ENCODE measurements at places on chromosomes 6 and 20.
A peak's percentile ranks its signal among the peaks of the same experiment; 100 is the strongest.

DNA sequence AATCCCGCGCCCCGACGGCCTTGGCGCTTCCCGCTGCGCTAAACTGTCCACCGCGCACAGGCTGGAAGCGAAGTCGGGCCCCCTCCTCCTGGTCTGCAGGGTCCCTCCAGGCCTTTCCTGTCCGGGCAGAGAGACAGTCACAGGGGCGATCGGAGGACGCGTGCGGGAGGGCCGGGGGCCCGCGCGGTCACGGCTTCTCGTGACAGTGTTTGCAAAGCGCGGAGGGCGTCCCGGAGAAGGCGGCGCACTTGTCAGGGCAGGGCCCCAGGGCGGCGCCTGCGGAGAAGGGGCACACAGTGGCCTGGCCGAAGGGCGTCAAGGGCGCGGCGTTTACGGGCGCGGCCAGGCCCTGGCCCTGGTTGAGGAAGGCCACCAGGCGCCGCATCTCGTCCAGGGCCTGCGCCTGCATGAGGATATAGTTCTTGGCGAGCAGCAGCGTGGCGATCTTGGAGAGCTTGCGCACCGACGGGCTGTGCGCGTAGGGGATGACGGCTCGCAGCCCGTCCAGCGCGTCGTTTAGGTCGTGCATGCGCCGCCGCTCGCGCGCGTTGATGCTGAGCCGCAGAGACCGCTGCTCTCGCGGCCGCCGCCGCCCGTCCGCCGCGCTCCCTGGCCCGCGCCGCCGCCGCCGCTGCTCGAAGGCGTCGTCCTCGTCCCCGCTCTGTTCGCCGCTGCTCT is 763 bp downstream of the BHLHE23 start:
- peak; percentile 56 for DNase-seq

DNA sequence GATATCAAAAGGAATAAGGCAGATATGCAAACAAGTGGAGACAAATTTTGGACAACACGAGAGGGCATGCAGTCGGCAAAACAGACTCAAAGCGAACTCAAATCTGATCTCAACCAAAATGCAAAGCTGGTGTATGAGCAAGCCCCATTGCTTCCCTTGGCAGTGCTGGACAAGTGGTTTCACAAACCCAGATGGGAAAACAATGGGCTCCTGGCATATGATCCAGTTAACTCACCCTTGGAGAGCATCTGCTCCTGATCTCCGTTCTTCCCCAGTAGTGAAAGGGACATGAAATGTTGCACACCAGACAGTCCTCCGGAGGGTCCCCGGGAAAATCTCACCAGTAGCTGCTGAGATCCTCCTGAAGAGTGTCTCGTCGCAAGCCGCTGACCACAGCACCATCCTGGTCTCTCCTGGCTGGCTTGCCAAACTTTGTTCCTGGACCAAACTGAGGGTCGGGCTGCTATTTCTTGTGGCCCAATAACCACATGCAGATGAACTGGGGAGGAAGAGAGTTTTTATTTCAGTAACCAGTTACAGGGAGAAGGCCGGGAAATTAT is 84.3 kb upstream of the THBS2 start:
- no peak for DNase-seq

- no peak for DNase-seq
Measured at GRCh38 chr6:159466926-159467325, 226.1 kb downstream of the SOD2 start.

GRCh38 chr6:160412993-160413392 is 64.8 kb downstream of the SLC22A3 start:
- no peak for DNase-seq

DNA sequence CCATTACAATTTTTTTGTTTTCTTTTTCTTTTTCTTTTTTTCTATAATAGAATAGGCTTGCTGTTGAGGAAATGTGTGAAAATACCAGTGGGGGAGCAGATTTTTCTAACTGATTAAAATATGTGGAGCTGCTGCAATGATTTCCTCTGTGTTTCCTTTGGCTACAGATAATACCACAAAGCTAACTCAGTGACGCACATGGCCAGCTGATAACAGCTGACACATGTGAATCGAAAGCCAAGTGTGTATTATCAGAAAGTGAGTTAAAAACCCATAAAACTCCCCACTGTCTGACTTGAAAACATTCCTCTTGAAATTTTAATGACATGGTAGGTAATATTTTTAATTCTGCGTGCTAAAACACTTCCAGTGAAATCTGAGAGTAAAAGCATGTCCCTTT is 70.8 kb upstream of the AHI1 start:
- DNase-seq: no peak

DNA sequence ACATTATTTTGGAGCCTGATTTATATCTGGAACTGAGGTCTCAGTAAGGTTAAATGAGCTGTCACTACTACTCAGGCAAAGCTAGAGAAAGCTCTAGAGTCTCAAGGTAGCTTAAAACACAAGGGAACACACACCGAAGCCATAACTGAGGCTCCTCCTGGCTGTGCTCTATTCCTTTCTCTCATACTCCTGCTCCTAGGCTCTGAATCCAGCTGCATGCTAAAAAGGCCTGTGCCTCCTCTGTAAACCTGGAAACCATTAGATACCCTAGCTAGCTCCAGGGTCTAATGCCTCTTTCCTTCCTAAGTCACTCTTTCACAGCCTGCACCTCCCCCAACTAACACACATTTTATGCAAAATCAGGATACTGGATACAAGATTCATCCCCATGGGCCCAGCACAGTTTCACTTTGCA is 17.1 kb downstream of the RIPOR2 start:
- no peak for DNase-seq

- DNase-seq: no peak
Measured at GRCh38 chr6:45923831-45924391, 91.7 kb downstream of the CLIC5 start.

DNA sequence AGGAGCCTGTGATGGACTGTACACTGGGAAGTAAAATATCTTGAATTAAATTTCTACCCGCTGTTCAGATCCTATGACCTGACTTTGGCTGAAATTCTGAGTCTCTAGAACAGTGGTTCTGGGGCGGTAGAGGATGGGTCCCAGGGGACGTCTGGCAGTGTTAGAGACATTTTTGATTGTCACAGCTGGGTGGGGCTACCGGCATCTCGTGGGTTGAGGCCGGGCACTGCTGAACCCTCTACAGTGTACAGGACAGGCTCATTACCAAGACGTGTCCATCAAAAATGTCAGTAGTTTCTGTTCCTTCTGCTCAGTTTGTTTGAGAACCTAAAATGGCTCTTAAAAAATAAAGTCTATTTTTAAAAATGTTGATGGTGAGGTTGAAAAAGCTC is 11.5 kb upstream of the RPS6KA2 start:
- no peak for DNase-seq

DNA sequence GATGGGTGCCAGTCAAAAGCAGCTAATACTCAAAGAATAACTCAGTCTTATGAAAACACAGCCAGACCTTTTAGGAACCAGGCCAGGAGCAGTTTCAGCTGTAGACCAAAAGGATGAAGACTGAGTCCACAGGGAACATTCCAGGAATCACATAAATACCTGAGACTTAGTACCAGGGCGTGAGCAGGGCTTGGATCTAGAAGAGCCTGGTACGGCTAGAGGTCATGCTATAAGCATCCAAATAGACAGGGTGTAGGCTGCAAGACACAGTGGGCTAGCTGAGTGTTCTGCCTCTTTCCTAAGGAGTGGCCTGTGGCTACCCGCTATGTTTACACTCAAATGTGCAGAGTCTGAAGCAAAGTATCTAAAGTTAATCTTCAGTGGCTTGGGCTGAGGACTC is 29.5 kb upstream of the LRRC1 start:
- no peak for DNase-seq

DNA sequence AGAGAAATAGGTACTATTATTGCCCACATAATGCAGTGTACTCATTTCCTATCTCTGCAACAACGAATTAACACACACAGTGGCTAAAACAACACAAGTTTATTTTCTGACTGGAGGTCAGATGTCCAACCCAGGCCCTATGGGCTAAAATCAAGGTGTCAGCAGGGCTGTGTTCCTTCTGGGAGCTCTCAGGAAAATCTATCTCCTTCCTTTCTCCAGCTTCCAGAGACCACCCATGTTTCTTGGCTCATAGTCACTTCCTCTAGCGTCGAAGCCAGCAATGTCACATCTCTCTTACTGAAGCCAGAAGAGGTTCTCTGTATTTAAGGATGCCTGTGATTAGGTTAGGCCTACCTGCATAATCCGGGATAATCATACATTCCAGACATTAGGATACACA is 60.9 kb upstream of the TOP1 start:
- DNase-seq: no peak

DNA sequence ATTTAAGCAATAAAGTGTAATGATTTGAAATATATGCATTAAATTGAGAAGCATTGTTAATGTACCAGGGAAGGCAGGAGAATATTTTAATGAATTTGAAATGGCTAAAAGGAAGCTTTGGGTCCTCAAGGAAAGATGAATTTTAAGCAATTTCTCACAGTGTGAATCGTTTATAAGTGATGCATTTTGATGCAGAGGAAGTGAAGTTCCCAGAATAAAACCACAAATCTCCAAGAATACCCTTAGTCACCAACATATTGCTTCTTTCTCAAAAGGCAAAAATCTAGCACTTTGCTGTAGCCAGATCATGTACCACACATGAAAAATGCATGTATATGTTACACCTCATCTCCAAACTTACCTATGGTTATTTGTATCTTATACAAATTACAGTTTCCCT is 11.7 kb downstream of the TPD52L1 start:
- no peak for DNase-seq

DNA sequence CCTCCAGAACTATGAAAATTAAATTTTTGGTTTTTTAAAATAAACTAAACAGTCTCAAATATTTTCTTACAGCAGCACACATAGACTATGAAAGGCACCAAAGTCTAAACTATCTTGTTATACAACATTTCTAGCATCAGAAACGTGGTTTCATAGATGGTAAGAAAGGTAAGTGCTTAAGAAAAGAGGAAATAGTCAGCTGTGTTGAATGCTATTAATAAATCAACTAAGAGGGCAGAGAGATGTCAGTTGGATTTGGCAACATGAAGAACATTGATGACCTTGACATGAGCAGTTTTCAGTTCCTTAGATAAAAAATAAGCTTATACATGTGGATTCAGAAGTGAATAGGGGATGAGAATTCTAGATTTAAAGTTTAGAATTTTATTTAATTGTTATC is 113.6 kb downstream of the RFX6 start:
- no peak for DNase-seq

- DNase-seq: no peak
Measured at GRCh38 chr6:11812439-11812838, 33.8 kb upstream of the ADTRP start.

Measured in right kidney (tissue), 9 donors.